ENCODE measurements at places on chromosomes 4 and X. TPM values are rescaled to one million over a fixed set of nuclear protein-coding genes. Genes with fewer than 3 reads are reported as not detected.

The POF1B gene
- 0.28 TPM for total RNA-seq

The MAGEC3 gene
- not detected for total RNA-seq

The SULT1E1 gene
- not detected for total RNA-seq

GRCh38 chr4:153791746-153792617, 3.1 kb upstream of the SFRP2 start:
- DNase-seq: no peak

- no peak for DNase-seq
Observed at GRCh38 chr4:169221662-169222061, 49.1 kb downstream of the SH3RF1 start.

DNA sequence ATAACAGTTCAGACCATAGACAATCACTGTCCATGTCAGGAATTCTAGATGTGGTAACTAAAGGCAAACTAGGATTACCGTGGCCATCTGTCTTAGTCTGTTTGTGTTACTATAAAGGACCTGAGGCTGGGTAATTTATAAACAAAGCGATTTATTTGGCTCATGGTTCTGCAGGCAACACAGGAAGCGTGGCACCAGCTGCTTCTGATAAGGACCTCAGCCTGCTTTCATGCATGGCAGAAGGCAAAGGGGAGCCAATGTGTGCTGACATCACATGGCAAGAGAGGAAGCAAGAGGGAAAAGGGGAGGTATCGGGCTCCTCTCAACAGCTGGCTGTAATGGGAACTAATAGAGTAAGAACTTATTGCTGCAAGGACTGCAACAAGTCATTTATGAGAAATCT, 376.7 kb downstream of the GPM6A start:
- DNase-seq: no peak

- no peak for DNase-seq
Observed at GRCh38 chr4:174626342-174627008, 104.2 kb upstream of the HPGD start.

GRCh38 chr4:16824278-16824806, 74.1 kb downstream of the LDB2 start:
- DNase-seq: no peak

- DNase-seq: no peak
Observed at GRCh38 chr4:116539744-116540143, 545.6 kb downstream of the TRAM1L1 start.

Measured in PC-9 (cell line).